ENCODE measurements at places on chromosomes 4 and X.

- no peak for DNase-seq
Observed at GRCh38 chrX:87517571-87518141, at the start of gene KLHL4. KLHL4 (plus strand) TSS chrX:87517802; CDS start chrX:87517894, 92 bp downstream.

GRCh38 chrX:123449335-123449734 lies 265.3 kb downstream of the GRIA3 start:
- DNase-seq = no peak

- no peak for DNase-seq
Observed at GRCh38 chr4:16607241-16608066, 291.0 kb downstream of the LDB2 start.

DNA sequence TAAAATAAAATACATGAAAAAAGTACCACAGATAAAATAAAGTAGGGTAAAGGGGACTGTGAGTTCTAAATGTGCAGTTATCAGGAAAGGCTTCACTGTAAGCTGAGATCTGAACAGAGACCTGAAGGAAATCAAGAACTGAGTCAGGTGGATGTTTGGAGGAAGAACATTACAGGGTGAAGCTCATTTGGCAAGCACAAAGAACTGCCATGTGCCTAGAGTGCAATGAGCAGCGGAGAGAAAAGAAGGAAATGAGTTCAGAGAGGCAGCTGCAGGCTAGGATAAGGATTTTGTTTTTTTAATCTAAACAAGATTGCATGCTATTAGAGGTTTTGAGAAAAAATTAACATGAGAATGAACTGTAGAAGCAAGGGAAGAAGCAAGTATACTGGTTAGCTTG lies 373.1 kb downstream of the STPG2 start:
- no peak for DNase-seq

- peak; percentile 81 for DNase-seq
Observed at GRCh38 chr4:176320340-176320975, 692 bp downstream of the SPCS3 start.

DNA sequence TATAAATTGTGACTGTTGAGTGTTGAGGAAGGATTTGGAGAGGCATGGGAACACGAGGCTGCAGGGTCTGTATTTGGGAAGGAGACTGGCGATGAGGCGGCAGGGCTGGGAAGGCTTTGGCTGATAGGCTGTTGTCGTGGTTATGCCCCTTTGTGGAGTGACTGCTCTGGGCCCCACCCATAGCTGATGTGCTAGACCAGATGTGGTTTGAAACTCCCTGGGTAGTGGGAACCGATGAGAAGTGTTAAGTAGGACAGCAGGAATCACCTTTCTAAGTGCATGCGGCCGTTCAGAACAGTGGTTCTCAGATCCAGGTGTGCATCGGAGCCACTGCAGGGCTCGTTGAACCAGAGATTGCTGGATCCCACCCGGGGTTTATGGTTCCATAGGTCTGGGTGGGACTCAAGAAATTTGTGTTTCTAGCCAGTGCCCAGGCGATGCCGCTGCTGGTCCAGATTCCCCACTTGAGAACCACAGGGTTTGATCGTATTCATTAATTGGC lies 42.3 kb downstream of the TBC1D14 start:
- DNase-seq = no peak

DNA sequence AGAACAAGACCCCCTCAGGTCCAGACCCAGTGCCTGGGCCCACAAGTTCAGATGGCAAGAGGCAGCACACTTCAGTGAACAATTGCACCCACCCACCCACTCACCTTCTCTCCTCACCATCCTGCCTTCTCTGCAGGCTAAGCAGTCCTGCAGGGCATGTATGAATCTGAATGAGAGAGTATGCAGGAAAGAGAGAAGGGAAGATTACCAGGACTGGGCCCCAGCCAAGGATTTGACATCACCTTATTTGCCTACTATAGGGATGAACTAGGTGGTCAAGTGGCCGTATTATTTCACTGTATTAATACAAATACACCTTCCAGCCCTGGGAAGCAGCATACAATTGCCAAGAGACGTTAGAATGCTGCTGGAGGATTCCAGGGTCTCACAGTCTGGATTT lies 2.1 kb upstream of the ZNF141 start:
- no peak for DNase-seq

GRCh38 chr4:1080432-1080831 lies 32.9 kb downstream of the RNF212 start:
- DNase-seq = no peak

DNA sequence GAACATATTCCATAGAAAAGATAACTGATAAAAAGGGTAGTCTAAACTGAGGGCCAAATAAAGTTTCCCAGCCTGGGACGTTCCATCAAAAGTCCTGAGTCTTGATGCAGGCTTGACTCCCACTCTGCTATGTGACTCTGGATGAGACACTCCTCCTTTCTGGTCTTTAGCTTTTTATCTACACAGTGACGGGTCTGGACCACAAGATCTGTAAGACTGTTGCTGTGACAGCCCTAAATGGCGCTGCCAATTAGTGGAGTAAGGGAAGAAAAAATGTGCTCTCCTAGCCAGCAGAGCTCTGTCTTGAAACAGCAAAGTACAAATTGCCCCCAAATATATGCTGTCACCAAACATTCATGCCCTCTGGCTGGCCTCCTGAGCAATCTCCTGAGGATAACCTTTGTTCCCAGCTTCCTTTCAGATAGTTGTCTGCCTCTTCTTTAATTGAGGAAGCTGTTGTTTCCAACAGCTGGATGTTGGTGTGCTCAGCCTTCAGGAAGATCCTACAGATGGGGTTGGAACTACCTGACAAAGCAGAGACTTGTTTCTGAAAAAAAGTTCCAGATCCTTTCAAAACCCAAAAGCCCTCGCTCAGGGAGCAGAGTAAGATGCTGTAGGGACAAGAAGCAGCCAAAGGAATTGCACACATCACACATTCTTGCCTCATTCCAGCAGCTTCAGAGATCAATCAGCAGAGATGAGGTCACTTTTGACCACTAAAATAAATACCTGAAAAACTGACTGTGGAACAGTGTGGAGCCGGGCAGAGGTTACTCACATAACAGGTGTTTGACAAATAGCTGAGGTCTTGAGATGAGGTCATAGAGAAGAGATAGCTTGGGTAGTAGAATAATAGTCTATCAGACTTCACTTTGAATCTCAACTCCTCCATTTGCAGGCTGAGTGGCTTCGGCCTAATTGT lies 383.4 kb upstream of the FGF13 start:
- DNase-seq = no peak

DNA sequence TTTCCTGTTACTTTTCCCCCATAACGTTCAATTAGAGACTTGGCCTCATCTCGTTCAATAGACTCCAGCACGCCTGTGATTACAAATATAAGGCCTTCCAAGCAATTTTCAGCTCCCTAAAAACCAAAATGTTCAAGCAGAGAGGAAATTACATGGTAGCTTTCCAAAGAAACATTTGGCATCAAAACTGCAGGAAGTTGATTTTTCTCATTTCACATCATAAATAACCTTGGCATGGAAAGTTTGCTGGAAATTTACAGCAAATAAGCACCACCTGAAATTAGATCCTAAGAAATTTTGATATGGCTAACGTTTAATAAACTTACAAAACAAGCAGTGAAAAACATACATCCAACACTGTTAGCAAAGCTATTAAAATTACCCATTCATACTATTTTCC lies 53.3 kb downstream of the RFC1 start:
- no peak for DNase-seq

DNA sequence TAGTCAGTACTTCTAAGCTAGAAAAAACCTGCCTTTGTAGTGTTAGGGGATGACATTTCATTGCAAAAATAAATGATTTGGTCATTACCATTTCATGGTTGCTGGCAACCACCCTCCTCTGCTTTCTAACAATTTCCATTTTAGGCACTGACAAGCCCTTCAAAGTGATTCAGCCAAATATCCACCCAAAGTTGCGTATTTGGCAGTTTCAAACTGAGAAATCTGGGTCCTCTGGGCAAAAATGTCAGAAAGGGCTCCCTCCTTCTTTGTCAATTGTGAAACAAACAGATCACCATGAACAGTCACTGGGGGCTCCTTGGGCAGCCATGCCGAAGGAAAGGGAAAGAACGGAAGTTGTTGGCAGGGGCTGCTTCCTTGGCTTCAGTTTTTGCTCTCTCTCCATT lies 33.0 kb downstream of the PLAC1 start:
- DNase-seq = no peak

- DNase-seq = no peak
Observed at GRCh38 chrX:123971982-123972381, 10.5 kb downstream of the STAG2 start.

DNA sequence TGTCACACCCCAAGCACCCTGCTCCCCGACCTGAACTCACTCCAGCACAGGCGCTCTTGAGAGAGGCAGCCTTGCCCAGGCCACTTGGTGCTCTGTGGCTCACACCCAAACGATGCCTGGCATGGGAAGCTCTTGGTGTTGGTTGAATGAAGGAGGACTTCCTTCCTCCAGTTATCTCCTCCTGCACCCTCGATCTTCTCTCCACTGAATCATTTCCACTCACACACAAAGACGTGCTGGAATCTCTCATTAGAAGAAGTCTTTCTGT lies 90.5 kb upstream of the TRIM2 start:
- DNase-seq = no peak

- no peak for DNase-seq
Observed at GRCh38 chrX:850471-850916, 219.9 kb downstream of the SHOX start.

DNA sequence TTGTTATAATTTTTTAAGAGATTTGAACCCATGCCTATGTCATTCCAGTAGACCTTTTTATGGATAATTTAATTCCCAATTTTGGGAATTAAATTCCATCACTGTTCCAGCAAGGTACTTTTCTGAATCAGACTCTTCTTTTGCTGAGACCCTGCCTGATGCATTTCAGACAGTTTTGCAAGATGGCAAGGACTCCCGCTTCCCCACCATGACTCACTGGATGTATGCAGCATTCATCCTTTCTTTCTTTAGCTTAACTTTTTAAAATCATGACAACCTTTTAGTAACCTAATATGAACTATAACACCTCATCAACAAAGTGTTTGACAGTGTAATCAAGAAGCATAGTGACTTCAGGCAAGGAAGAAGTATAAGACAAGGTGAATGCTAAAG lies 178.1 kb upstream of the LEF1 start:
- DNase-seq = no peak
